ENCODE measurements at places on chromosomes 7 and 10. TPM values are rescaled to one million over a fixed set of nuclear protein-coding genes. Genes with fewer than 3 reads are reported as not detected.

Gene TFPI2
- total RNA-seq: 46.7 TPM

Gene DPCD
- total RNA-seq: 17.0 TPM

Gene NSUN6
- total RNA-seq: 11.8 TPM

Gene GRM3
- total RNA-seq: not detected

Gene NKX1-2
- 0.33 TPM for total RNA-seq

Gene SH3PXD2A
- 30.5 TPM for total RNA-seq

Gene MBL2
- not detected for total RNA-seq

Gene BRI3
- 85.5 TPM for total RNA-seq

Gene CYP26C1
- total RNA-seq: 0.16 TPM

Gene DYNC1I1
- total RNA-seq: 5.7 TPM

Gene GDF2
- total RNA-seq: not detected

Gene GHITM
- 118 TPM for total RNA-seq

Data from breast epithelium (tissue), 4 donors.